Stimulated activated CD4-positive, alpha-beta T cell treated with anti-CD3 and anti-CD28 coated beads, TNF-alpha, amount 100 ng/mL, for 1 hour (primary cell): ENCODE measurements at places on chromosomes 3 and 15.

DNA sequence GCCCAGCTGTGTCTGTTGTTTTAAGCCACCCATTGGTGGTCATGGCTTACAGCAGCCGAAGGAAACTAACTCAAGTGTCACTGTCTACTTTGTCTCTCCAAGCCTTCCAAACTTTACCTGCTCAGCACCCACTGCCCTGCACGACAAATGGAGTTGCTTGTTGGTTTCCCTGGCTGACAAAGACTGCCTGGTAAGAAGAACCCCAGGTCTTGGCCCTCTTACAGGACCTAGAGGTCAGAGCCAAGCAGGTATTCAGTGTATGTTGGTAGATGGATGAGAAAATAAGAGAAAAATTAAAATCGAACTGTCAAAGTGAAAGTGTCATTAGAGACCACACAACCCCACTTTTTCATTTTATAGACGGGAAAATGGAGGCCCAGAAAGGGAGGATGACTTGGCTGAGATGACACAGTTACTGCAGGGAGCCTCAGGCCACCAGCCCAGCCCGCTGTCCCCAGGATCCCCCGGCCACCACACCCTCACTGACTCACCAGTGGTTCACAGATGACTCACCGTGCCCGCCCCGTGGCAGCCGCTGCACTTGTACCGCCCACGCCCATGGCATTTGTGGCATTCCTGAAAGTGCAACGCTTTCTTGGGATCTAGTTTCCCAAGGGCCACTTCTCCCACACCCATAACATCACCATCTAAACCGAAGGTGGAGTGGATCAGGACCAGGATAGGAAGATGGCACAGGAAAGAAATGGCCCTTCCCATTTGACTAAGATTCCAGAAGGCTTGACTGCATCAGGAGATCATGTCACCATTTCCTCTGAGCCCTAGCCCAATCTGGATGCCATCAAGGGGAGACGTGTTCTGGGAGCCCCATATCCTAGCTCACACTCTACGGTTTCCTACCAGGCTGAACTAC lies 15.2 kb downstream of the SSUH2 start:
- DNase-seq, result peak; percentile 31

DNA sequence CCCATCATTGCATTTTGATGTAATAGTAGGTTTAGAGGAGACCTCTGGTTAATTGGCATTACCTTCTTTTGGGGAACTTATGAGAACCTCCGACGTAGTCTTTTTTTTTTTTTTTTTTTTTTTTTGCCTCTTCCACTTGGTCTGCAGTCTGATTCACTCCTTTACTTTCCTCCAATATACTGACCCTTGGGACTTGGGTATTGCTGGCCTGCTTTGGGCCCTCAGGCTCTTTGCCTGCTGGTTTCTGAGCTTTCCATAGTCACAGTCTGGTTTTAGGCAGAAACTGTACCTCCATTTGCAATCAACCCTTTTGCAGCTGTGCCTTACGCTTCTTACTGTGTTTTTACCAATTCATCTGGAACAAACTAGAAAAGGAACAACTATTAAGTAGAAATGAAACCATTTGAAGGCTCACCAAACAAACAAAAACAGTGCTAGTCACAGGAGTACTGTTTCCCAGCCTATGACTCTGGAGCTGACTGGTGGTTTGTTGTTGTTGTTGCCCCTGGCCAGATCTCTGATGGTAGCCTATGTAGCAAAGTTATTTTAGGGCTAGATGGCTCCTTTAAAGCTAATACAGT lies 272.8 kb downstream of the BBX start:
- DNase-seq, result no peak

DNA sequence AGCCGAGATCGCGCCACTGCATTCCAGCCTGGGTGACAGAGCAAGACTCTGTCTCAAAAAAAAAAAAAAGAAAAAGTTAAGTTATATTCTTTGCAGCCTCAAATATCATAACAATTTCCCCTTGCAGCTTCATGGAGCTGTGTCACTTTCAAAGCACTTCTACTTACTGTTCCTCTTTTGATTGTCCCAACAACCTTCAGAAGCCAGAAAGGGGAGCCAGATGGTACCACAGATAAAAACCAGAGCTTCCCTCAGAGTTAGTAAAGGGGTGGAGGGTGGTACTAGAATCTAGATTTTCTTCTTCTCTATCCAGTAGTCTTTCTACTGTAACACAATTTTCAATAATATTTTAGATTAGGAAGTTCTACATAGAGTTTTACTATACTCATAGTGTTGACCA lies 188.8 kb downstream of the TAFA4 start:
- DNase-seq, result no peak

GRCh38 chr15:87631775-87632174 lies 624.8 kb downstream of the NTRK3 start:
- no peak for DNase-seq

DNA sequence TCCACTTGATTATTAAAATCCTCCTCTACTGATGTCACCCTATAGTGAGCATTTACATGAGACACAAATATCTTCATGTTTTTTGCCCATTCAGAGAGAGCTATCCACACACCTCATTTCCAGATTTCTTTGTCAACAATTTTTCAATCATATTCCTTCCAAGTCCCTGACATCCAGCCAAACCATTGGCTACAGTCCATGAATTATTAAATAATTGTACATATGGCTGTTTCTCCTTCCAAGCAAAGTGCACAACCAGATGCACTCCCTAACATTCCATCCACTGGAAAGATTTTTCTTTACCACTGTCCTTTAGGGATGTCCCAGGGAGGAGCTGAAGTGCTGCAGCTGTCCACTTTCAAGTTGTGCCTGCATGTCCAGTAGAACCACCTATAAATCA lies 328.0 kb upstream of the MDFIC2 start:
- no peak for DNase-seq

GRCh38 chr3:119600732-119601131 lies 3.0 kb downstream of the PLA1A start:
- no peak for DNase-seq

GRCh38 chr15:60535265-60535664 lies 56.3 kb upstream of the ICE2 start:
- DNase-seq, result no peak

DNA sequence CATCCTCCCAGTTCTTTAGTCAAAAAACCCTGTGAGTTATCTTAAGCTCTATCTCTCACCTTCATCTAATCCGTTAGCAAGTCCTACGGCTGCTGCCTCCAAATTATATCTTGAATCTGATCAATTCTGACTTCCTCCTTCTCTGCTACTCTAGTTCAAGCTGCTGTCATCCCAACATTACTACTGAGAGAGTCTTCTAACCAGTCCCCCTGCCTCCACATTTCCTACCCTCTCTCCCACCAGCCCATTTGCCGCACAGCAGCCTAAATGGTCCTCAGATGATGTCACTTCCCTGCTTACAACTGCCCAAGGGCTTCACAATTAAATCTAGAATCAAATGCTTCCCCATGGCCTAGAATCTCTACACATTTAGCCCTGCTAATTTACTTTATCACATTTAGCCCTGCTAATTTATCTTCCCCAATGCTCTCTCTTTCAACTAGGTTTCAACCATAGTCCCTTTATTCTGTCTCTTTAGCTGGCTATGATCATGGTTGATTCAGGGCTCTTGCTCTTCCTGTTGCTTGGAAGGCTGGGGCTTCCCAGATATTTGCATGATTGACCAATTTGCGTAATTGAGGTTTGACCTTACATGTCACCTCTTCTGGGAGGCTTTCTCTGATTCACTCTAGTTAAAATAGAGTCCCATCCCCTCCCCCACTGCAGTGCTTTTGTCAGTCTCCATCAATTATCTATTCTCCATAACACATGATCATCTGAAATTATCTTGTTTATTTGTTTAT lies 11.0 kb upstream of the ARL14 start:
- DNase-seq, result no peak

GRCh38 chr3:39445927-39446326 lies 21.6 kb upstream of the MOBP start:
- no peak for DNase-seq

- DNase-seq, result no peak
Measured at GRCh38 chr3:142976621-142977398, 13.3 kb upstream of the PAQR9 start.

DNA sequence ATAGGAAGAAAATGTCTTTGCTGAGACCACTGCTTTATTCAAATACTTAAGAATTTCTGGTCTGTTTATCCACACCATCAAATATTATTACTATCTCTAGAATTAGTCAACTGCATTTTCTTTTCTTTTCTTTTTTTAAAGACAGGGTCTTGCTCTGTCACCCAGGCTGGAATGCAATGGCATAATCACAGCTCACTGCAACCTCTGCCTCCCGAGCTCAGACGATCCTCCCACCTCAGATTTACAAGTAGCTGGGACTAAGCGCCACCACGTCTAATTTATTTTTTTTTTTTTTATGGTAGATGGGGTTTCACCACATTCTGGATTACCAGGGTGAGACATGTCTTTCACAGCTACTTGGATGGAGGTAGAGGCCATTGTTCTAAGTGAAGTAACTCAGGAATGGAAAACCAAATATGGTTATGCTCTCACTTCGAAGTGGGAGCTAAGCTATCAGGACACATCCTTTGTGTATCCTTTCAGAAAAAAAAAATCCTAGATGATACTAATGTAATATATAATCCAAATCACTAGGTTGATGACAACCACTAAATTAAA lies 52.8 kb downstream of the STAG1 start:
- no peak for DNase-seq

GRCh38 chr15:20280933-20281463 lies 260.6 kb downstream of the GOLGA6L6 start:
- no peak for DNase-seq

- DNase-seq, result no peak
Measured at GRCh38 chr3:124456506-124456905, 273.7 kb upstream of the UMPS start.

DNA sequence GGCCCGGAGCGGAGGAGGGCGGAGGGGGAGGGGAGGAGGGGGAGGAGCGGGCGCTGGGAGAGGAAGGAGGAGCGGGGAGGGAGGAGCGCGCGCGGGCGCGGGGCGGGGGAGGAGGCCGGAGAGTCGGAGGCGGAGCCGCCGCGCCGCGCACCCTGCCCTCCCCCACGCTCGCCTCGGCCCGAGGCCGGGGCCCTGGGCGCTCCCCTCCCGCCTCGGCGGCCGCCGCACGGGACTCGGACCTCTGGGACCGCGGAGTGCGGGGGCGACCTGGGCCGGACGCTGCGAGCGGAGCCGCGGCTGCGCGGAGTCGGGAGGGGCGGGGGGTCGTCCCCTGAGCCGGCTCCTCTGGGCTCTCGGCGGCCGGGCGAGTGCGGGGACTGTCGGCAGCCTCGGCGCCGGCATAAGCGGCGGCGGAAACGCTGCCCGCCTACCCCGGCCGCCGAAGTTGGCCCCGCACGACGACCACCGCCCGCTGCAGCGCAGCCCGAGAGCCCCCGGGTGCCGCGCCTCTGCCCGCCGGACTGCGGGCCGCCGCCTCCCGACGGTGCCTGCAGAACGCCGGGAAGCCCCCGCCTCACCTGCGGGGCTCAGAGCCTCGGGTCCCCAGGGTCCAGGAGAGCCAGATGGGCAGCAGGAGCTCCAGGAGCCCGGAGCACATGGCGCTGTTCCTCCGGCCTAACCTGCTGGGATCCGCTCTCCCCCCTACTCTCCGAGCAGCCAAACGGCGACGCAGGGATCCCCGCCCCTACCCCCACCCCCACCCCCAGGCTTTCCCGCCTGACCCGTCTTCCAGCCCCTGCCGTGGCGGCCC lies 406 bp upstream of the GABRB3 start:
- no peak for DNase-seq

DNA sequence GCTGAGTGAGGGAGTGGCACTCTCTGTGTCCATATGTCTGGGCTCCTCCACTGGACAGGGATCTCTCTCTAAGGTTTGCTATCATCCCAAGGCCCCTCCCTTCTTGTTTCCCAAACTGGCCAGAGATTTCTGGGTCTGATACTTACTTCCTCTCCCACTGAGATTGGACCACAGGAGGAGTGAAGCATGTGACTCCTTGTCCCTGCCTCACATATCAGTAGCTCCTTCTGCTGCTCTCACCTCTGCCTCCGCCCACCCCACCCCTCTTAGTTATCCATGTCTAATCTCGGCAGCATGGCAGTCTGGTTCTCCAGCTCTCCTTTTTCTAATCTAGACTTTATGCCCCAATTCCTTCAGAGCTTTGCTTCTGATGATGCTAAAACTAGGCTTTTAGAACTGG lies 223.1 kb downstream of the RPLP1 start:
- DNase-seq, result no peak

DNA sequence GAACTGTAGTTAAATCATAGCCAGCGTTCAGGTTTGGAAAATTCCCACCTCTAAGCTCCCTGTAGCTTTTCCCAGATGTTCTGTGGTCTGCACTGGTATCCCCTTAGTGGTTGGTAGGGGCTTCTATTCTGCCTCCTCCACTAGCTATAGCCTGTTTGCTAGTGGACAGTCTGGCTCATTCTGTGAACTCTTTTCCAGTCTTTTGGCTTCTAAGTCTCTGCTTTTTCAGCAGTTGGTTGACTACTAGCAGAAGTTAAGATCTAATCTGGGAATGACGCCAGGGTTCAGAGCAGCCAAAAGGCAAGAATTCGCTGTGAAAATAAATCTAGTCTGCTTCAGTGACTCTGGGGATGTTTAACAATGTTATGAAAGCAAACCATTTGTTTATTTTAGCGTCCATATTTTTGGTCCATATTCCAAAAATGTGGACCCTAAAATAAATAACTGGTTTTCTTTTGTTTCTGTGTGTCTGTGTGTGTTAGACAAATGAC lies 73.7 kb upstream of the WDR72 start:
- no peak for DNase-seq

DNA sequence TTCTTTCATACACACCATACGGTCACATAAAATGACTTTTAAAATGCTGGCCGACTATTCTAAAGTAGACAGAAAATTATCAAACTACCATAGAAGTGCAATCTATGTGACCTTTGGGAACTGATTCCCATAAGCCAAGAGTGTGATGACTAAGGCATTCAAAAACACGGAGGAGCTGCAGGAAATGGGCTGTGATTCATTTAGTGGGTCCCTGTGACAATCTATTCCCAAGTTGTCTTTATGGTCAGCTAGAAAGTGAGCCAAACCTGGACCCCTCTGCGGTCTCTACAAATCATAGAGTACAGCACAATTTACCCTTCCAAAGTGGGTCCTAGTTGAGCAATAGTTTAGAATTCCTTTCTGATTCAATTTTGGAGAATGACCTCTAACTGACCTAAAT lies 251.5 kb upstream of the CBLB start:
- DNase-seq, result no peak

DNA sequence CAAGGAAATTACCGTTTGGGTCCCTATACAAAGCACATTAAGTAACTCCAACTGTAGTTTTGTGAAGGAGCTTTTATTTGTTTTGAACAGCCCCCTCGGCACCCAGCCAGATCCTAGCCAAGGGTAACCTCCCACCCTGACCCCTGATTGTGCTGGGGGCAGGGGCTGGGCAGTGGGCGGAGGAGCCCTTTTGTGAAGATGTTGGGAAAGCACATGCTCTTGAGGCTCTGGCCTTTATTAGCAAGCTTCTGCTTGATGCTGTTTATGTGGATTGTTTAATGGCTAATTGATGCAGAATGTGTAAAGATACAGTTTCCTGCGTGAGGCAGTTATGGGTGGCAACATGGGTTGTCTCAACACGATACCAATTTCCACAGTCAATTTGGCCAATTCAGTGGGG lies 136.5 kb downstream of the MAP2K5 start:
- no peak for DNase-seq

- no peak for DNase-seq
Measured at GRCh38 chr3:60743631-60744164, 507.6 kb downstream of the FHIT start.
